Choroid plexus epithelial cell (primary cell): ENCODE measurements at places on chromosomes 4 and X.

- DNase-seq, result no peak
These were observed 448.1 kb upstream of the RASGEF1B start for GRCh38 chr4:81919810-81920209.

GRCh38 chrX:30714138-30714537 lies 60.9 kb downstream of the GK start:
- DNase-seq, result no peak

DNA sequence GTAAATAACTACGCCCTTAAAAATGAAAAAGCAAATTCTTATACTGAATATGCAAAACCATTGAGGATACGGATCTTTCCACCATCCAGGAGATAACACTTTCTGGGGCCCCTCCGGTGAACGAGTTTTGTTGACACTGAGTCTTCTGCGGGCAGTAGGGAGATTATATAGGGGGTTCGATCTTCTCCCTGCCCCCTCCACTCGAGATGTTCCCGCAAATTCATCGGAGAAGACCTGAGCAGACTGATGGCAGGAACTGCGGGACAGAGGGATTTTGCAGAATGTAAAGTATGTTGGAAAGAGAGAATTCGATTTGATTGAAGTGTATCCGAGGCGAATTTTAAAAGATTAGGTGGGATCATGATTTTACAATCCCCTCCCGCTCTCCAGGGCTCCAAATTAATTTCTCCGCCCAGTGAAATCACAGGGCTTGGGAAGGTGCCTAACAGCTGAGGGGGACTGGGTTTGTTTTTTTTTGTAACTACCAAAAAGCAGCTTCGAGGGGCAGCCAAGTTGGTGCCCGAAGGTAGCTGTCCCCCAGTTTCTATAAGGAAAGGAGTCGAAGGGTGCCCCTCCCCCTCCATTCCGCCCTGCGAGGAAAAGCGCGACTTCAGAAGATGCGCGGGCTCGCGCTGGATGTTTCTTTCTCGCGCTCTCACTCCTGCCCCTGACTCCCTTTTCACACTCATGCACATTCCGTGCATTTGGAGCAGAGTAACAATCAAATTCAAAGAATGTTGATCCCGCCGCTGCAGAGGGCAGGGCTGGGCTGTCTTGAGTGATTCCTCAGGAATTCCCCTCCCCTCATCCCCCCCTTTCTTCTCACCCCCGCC lies 1.2 kb downstream of the TMEM255A start:
- peak; percentile 40 for DNase-seq

DNA sequence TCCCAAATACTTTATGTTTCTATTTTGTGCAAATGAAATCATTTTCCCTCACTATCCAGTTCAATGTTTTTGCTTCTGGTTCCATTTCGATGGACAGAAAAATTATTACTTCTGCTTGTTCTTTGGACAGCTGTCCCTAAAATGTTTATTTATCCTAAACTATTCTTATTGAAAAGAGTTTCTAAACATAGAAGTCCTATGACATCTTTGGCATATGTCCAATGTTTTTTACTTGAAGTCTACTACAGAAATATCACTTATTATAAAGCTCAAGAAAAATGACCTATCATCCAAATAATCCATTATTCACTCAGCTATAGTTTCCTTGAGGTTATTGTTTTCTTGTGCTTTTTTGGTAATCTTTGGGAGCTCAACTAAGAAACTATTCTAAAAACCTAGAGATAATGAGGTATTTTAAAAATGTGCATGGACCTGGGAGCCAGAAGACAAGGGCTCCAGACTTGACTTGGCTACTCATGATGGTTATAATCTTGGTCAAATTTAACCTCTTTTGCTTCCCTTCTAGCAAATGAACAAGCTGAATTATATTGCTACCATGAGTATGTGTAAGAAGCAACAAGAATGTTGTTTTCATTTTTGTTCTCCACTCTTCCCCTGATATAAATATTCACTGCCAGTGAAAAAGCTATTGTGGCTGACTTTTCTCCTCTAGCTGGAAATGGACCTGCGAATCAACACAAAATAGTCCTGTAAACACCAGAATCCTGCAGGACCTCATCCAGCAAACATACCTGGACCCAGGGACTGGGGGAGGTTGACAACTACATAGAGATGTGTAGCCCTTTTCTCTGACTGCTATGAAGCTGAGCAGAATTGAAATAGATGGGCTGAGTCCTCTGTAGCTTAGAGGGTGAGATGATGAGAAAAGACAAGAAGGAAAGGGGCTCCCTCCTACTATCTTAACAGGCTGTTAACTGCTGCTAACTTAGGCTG lies 137.4 kb downstream of the FRYL start:
- DNase-seq, result peak; percentile 67

DNA sequence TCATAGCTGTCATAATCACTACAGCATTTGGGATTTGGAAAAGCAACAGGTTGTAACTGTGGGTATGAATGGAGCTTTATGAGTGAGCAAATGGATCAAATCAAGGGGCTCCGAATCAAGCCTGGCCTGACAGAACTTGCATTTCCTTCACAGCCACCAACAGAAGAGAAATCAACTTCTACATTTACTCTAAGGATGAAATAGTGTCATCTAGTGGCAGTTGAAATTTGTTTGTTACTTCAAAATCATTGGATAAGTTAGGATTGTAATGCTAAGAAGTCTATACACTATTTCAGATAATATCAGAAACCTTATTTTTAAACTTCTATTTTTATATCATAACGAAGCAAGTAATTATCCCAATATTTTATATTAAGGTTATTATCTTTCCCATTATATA lies 10.7 kb upstream of the WDR17 start:
- peak; percentile 16 for DNase-seq

GRCh38 chr4:154076921-154077320 lies 288.0 kb upstream of the SFRP2 start:
- DNase-seq, result peak; percentile 50

DNA sequence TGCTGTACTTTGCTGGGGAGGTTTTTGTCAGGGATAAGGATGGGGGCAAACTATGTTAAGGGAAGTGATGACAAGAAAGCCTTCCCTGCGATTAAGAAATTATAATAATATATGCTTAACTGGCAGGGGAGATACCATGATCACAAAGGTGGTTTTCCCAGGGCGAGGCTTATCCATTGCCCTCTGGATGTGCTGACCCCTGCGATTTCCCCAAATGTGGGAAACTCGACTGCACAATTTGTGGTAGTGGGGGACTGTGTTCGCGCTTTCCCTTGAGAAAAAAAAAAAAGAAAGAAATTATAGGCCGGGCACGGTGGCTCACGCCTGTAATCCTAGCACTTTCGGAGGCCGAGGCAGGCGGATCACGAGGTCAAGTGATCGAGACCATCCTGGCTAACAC lies 24.5 kb downstream of the SLC25A43 start:
- DNase-seq, result no peak

DNA sequence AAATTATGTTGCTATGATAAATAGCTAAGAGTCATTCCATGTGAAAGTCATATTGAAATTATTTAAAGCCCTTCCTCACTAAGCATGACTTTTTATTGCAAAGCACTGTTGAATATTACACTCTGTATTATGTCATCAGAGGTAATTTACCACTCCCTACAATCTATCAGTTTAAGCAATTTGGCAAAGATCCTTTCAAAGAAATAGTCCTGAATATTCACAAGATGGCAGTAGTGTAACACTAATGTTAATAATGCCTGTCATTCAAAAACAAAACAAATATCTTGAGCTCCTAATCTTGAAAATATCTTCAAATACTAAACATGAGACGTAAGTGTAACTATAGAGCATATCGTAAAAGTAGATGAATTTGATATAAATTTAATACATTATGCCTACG lies 208.6 kb upstream of the TECRL start:
- no peak for DNase-seq

DNA sequence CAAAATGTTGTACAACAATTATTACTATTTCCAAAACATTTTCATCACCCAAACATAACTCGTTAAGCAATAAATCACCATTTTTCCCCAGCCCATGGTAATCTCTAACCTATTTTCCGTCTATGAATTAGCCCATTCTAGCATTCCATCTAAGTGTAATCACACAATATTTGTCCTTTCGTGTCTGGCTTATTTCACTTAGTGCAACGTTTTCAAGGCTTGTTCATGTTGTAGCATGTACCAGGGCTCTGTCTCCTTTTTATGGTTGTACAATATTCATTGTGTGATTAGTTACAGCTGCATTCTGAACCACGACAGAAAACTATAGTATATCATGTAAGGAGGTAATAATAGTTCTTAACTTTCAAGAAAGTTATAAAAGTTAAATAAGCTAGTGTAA lies 656.0 kb upstream of the HS3ST1 start:
- no peak for DNase-seq

DNA sequence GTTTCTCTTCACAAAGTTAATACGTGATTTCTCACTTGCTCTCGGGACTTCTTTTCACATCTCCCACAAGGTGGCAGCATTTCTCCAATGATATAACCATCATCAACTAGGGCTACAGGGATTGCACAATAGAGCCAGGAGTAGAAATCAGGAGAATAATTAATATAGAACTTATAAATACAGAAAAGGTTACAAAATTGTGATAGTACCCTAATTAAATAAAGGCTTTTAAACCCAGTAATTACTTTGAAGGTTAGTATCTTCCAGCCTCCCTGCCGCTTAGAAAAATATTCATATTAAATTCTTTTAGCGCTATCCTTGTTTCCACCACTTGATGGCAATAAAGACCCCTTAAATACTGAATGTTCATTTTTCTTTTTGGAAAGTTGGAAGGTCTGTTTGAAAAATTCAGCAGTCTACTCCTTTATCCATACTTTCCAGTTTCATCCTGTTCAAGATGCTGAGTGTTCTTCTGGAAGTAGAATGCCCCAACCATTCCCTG lies 65.8 kb downstream of the RASGEF1B start:
- peak; percentile 90 for DNase-seq

GRCh38 chrX:2638279-2638678 lies 52.8 kb upstream of the CD99 start:
- DNase-seq, result no peak

DNA sequence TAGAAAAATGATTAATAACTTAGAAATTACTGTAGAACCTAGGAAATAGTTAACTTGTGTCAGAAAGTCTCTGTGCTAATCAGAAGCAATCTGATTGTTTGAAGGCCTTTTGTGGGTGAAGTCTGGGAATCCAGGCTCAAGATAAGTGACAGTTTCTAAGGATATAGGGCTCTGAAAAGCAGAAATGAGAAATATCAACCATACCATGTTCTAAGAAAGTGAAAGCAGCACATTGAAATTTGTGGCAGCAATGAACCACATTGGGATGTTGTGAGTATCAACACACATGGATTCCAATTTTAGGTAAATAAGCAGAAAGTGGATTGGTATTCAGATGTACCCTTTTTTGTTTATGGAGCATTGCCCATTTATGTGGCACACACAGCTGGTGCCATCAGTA lies 464.6 kb downstream of the IL15 start:
- no peak for DNase-seq
